ENCODE measurements at places on chromosomes 2 and 18.

DNA sequence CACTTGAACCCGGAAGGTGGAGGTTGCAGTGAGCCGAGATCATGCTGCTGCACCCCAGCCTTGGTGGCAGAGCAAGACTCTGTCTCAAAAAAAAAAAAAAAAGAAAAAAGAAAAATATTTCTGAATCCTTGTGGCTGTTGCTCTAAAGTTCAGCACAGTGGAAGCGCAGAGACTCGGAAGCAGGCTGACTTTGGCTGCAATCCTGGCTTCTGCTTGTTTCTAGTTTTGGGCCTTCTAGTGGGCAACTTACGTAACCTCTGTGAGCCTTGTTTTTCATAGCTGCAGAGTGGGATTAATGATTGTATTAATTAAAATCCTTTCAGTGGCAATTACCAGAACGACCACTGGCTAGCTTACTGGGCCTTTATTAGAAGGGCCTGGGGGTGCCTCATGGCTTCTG, 28.4 kb downstream of the GNLY start:
- DNase-seq = no peak

GRCh38 chr2:10601866-10602566, 87.8 kb downstream of the NOL10 start:
- no peak for DNase-seq

DNA sequence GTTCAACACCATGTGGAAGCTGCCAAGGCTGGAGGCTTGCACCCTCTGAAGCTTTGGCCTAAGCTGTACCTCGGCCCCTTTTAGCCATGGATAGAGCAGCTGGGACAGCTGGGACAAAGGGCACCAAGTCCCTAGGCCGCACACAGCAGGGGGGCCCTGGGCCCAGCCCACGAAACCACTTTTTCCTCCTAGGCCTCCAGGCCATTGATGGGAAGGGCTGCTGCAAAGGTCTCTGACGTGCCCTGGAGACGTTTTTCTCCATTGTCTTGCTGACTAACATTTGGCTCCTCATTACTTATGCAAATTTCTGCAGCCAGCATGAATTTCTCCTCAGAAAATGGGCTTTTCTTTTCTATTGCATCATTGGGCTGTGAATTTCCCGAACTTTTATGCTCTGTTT, 13.7 kb downstream of the RAPGEF4 start:
- no peak for DNase-seq

- DNase-seq = no peak
Observed at GRCh38 chr2:181176540-181176939, 196.1 kb downstream of the UBE2E3 start.

GRCh38 chr2:63665091-63665490, 76.3 kb downstream of the MDH1 start:
- no peak for DNase-seq

DNA sequence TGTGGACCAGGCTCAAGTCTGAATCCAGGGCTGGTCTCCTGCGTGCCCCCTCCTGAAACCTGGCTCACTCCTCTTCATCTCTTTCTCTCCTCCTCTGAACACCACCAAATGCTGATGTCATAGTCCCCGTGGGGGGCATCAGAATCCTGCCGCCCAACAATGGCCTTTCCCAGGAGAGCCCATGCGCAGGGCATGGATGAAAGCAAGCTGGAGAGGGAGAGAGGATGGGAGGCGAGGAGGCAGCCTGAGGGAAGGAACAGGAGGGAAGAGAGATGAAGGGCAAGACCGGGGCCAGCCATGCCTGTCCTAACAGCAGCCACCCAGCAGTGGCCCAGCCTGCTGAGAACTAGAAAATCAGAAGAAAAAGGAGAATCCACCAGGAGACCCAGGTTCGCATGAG, 22.3 kb upstream of the LPIN1 start:
- no peak for DNase-seq

DNA sequence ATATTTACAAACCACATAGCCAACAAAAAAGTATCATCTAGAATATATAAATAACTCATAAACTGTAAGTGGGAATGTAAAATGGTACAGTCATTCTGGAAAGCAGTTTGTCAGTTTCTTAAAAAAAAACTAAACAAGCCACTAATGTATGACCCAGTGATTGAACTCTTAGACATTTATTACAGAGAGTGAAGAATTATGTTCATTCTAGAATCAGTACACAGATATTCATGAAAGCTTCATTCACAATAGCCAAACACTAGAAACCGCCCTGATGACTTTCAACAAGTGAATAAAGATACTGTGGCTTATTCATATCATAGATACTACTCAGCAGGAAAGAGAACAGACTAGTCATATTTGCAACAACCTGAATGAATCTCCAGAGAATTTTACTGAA, 1541.5 kb downstream of the LRP1B start:
- no peak for DNase-seq

DNA sequence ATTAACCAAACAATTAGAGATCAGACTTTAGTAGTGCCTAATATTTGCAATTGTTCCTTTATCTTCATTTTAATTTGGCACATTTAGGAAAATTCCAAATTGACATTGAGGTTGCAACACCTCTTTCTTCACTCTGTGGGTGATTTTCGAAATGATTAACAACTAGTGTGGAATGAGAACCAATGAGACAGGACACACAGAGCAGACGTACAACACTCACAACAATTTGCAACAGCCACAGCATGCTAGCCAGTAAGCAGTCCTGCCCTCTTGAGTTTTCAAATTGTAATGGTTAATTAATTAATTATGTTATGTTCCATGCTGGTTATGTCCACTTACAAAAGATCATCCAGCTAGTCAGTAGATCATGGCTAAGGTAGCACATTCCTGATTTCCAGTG, 339.3 kb downstream of the LRP1B start:
- no peak for DNase-seq

- no peak for DNase-seq
Observed at GRCh38 chr2:209495855-209496585, 72.2 kb downstream of the MAP2 start.

GRCh38 chr18:9017905-9018227, 84.6 kb upstream of the NDUFV2 start:
- DNase-seq = no peak

GRCh38 chr2:118481299-118481698, 366.1 kb downstream of the EN1 start:
- no peak for DNase-seq

- DNase-seq = no peak
Observed at GRCh38 chr2:17588031-17588430, 47.5 kb downstream of the VSNL1 start.

GRCh38 chr18:12059334-12060181, 34.1 kb upstream of the ANKRD62 start:
- no peak for DNase-seq

DNA sequence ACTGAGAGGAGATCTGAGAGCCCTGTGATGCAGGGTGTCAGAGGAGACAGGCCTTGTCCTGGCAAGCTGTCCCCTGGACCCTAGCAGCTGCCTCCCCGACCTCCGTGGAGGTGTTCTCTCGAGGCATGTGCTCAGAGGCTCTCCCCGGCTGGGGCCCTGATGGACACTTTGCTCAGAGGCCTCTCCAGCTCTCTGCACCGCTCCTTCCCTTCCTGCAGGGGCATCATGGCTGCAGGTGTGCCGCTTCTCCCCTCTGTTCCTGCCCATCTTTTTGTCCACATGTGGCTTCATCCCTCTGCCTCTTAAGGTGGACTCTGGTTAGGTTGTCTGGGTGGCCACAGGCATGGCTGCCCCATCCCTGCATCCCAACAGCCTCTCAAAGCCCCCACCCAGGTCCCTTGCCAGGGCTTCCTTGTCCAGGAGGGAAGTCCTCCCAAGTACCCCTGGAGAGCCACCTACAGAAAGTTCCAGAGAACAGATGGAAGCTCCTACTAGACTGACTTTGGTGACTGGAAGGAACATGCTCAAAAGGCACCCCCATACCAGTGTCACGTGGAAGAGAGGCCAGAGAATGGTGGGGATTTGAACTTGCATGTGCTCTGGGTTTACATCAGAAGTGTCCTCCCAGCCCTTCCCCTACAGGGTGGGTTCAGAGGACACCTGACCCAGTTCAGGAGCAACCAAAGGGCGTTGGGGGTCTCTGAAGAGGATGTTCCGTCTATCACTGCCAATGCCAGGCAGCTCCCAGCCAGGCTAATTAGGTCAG, 120.4 kb downstream of the KLHL29 start:
- DNase-seq = no peak

DNA sequence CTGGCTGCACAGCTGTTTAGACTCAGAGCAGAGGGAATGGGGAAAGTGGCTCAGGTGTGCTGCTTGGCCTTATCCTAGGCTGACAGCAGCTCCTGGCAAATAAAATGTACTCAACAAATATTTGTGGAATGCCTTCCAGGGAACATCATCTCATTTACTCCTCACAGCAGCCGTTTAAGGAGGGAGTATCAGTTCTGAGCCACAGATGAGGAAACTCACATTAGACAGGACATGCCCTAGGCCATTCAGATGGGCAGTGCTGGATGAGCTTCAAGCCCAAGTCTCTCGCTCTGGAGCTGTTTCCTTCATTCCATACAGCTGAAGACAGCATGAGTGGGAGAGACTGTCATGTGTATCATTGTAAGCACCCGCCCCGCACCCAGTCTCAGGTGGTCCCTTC, 129.6 kb upstream of the CNGA3 start:
- DNase-seq = no peak

DNA sequence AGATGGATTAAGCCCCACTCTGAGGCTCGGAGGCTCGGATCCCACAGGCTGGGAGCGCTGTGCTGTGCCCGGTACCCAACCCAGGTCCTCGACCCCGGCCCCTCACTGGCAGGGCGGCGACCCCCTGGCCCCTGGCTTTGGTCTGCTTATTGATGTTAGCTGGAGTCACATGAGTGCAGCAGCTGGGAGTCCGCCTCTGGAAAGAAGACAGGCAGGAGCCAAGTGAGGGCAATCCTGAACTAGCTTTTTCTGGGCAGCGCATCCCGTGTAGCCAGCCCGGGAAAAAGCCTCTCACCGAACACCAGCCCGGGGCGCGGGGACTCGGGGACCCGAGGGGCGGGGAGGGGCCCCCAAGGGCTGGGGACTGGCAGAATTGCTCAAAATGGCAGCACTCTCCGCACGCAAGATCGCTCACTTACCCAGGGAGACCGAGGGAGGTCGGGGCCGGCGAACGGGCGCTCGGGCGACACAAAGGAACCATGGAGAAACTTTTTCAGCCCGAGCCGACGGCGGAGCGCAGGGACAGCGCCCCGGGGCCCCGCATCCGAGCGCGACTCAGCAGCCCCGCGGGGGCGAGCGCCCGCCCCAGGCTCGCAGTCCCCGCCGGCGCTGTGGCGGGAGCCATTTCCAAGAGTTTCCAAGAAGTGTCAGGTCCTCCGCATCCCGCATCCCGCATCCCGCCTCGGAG, 567 bp downstream of the TMEM200C start:
- no peak for DNase-seq

Measured in immature natural killer cell (primary cell).